ENCODE measurements at places on chromosomes 1 and 21. TPM values are rescaled to one million over a fixed set of nuclear protein-coding genes. Genes with fewer than 3 reads are reported as not detected.

The IBA57 gene
- total RNA-seq = 3.7 TPM

The LRRN2 gene
- total RNA-seq = not detected

The DPT gene
- not detected for total RNA-seq

The RCOR3 gene
- 22.0 TPM for total RNA-seq

The APCS gene
- not detected for total RNA-seq

The PLA2G2D gene
- total RNA-seq = not detected

The DNALI1 gene
- 7.8 TPM for total RNA-seq

The CACNA1S gene
- not detected for total RNA-seq

The RGS18 gene
- total RNA-seq = not detected

The PTAFR gene
- total RNA-seq = not detected

The AGO4 gene
- total RNA-seq = 12.5 TPM

The GPA33 gene
- not detected for total RNA-seq

The C4BPA gene
- not detected for total RNA-seq

The MYOM3 gene
- total RNA-seq = under 0.01 TPM

The ADAMTS1 gene
- 96.3 TPM for total RNA-seq

The SLC6A9 gene
- 1.2 TPM for total RNA-seq

The RAB25 gene
- not detected for total RNA-seq

The NBPF26 gene
- total RNA-seq = 31.6 TPM

The ZNF593 gene
- 37.5 TPM for total RNA-seq

The MIA3 gene
- total RNA-seq = 65.4 TPM

The OR2L13 gene
- not detected for total RNA-seq

The CD84 gene
- total RNA-seq = under 0.01 TPM

The C1orf115 gene
- 0.37 TPM for total RNA-seq

The FCRL1 gene
- not detected for total RNA-seq

The MXRA8 gene
- total RNA-seq = 243 TPM

The LCK gene
- total RNA-seq = not detected

The LDLRAD1 gene
- not detected for total RNA-seq

The TNFAIP8L2 gene
- total RNA-seq = not detected

The GSTM3 gene
- 37.5 TPM for total RNA-seq

The MANEAL gene
- total RNA-seq = 0.78 TPM

The CFAP141 gene
- not detected for total RNA-seq

The ZNF683 gene
- not detected for total RNA-seq

The TACSTD2 gene
- under 0.01 TPM for total RNA-seq

The S100A8 gene
- total RNA-seq = not detected

The NME7 gene
- total RNA-seq = 30.5 TPM

Data from subcutaneous preadipocyte (primary cell).